Stimulated activated CD8-positive, alpha-beta memory T cell treated with anti-CD3 and anti-CD28 coated beads, Interleukin-4, amount 100 ng/mL, for 1 hour (primary cell): ENCODE measurements at places on chromosomes 12 and 14.

- no peak for DNase-seq
Observed at GRCh38 chr12:89087149-89087825, 265.0 kb downstream of the DUSP6 start.

DNA sequence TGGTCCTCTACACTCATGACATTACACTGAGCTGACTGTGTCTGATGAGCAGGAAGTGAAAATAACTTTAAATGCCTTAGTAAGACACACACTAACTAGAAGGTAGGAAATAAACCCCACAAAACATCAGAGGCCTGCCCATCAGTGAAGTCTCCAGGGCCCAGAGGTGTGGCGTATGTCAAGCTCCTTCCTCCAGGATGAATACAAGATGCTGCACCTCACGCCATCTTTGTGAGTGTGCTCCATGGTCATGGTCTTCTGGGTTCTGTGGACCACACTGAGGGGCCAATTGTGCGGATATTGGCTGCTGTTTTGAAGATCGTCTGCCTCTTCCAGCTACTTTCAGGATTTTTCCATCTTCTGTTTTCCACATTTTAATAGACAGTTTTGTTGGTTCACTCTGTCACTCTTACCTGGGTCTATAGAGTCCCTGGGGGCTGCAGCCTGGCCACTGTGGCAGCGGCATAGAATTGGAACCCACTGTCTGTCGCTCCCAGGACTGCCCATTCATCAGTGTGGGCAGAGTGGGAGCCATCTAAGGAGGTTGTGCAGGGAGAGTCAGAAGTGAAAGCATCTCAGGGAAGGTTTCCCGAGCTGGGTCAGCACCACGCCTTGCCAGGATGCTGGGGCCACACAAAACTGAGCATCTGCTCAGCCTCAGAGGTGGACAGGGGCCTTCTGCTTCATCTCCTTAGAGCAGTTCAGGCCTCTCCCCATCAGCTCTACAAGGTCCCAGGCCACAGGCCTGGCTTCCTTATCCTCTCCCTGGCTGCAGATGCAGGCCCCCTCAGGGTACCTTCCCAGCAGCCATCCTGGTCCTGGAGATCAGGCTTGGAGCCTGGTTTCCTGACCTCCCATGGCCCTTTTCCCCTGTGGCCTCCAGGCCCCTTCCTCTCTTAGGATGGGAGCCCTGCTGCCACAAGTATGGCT is 57.5 kb upstream of the C14orf180 start:
- DNase-seq, result no peak

DNA sequence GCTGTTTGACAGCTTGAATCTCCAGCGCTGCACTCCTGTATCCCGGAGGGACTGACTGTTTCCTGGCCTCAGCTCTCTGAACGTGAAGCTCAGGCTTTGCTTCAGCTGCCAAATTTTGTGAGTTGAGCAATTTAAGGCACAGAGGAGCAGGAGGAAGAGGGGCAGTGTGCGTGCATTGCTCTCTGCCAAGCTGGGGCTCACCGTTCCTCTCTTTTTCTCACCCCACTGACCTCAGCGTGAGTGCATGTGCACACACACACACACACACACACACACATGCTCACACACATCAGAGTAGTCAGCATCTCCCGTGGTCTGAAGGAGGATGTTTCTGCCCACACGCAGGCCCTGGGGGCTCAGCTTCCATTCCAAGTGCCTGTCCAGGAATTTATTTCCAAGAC is 27.8 kb upstream of the BDKRB2 start:
- no peak for DNase-seq

- DNase-seq, result no peak
Observed at GRCh38 chr12:101783150-101783549, 43.9 kb upstream of the SYCP3 start.

DNA sequence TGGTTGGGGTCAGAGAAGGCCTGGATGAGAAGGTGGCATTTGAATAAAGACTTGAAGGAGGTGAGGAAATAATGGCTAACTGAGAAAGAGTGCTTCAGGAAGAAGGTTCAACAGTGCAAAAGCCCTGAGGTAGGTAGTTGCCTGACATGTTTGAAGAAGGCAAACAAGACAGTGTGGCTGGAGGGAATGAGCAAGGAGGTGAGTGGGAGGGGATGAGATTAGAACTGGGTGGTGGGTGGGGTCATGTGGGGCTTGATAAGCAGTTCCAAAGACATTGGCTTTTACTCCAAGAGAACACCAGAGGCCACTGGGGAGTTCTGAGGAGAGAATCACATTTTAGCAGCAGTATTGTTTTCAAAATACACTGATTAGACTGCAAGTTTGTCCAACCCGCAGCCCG is 50.5 kb downstream of the HSPB8 start:
- no peak for DNase-seq

- no peak for DNase-seq
Observed at GRCh38 chr14:20624495-20625070, 16.9 kb downstream of the OR6S1 start.

DNA sequence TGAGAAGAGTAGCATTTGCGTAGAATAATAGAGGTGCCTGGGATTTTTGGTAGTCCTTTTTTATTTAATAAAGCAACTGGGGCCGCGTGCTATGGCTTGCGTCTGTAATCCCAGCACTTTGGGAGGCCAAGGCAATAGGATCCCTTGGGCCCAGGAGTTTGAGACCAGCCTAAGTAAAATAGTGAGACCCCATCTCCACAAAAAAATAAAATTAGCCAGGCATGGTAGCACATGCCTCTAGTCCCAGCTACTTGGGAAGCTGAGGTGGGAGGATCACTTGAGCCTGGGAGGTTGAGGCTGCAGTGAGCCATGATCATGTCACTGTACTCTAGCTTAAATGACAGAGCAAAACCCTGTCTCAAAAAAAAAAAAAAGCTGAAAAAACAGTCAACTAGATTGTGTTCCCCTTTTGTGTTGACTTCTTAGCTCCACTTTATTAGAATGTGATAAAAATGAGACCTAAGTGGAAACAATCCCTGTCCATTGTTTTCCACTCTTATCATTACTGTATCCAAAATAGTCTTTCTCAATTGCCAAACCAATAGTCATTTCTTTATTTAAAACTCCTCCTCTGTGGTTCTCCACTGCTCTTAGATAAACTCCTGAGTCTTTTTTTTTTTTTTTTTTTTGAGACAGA is 7.4 kb downstream of the PRKCH start:
- DNase-seq, result no peak

DNA sequence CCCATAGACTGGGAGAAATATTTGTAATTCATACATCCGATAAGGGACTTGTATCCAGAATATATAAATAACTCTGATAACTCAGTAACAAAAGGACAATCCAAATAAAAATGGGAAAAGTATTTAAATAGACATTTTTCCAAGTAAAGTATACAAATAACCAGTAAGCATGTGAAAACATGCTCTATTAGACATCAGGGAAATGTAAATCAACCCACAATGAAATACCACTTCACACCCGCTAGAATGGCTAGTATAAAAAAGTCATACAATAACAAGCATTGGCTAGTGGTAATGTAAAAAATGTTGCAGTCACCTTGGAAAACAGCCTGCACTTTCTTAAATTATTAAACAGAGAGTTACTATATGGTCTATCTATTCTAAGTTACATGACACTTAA is 650.7 kb downstream of the C12orf50 start:
- DNase-seq, result no peak

GRCh38 chr14:42214981-42215491 is 608.4 kb downstream of the LRFN5 start:
- DNase-seq, result no peak

DNA sequence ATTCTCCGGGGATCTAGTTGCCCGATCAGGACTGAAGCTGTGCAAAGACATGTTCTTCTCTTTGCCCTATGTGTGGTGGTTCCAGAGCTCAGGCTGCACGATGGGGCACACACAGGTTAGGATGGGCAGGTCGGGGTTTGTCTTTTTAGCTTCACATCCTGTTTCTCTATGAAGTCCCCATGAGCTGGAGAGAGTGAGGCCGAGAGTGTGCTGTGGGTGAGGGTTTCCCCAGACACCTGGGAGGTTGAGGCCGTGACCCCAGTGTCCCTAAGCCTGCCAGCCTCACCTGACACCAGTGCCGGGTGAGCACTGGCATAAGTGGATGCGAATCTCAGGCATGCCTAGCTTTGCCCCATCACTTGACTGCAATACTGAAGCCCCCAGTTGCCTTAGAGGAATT is 32.9 kb upstream of the IGF1 start:
- DNase-seq, result no peak

GRCh38 chr12:132433641-132434395 is 56.1 kb upstream of the FBRSL1 start:
- DNase-seq, result no peak

GRCh38 chr12:9751204-9752144 is 9.2 kb downstream of the CD69 start:
- DNase-seq, result no peak

DNA sequence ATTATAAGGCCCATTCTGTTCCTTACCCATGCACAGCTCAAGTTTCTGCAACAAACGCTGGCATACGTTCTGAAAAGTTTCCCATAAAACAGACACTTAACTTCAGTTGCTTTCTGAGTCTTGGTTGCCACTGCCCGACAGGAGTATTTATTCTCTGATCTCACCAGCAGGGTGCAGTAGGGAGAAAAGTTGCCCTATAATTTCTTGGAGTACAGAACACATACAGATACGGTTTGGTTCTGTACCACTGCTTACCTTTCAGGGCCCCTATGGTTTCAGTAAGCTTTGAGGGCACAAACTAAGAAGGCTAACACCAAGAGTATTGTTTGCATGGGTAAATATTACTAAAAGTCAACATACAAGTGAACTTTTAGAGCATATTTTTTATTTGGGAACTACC is 77.9 kb downstream of the SPATA7 start:
- DNase-seq, result no peak

GRCh38 chr12:51349026-51349425 is 2.5 kb upstream of the CELA1 start:
- no peak for DNase-seq

- DNase-seq, result no peak
Observed at GRCh38 chr12:49010092-49010668, 8.4 kb downstream of the PRKAG1 start.

- DNase-seq, result no peak
Observed at GRCh38 chr14:63045612-63046320, 508 bp upstream of the KCNH5 start.

DNA sequence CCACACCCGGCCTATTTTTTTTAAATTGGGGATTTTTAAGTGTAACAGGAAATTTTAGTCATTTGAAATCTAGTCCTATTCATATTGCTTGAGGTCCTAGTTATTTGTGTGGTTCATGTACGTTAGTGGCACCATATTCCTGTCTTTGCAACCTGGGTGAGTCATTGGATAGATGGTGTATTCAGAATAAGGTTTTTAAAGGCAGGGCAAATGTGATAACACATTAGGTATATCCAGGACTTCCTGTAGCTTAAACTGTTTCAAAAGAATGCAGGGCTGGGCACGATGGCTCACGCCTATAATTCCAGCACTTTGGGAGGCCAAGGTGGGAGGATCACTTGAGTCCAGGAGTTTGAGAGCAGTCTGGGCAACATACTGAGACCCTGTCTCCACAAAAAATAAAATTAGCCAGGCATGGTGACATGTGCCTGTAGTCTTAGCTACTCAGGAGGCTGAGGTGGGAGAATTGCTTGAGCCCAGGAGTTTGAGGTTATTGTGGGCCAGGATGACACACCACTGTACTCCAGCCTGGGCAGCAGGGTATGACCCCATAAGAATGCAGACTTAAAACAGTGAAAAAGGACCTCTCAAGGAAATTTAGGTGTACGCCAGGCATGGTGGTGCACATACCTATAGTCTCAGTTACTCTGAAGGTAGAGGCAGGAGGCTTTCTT is 8.1 kb downstream of the ATP6V0A2 start:
- DNase-seq, result no peak

- DNase-seq, result no peak
Observed at GRCh38 chr12:108365324-108365723, 26.2 kb upstream of the CMKLR1 start.

DNA sequence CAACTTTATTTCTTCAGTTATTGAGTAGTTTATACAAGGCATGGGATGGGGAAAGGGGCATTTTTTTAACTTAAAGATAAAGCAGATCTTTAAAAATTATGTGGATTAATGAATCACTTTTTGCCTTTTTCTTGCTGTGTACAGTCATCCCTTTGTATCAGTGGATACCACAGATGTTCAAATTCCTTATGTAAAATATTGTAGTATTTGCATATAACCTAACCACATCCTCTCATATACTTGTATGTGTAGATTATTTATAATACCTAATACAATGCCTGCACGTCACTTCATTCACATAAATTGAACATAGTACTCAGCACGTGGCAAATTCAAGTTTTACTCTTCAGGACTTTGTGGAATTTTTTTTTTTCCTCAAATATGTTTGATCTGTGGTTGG is 66.5 kb upstream of the MON2 start:
- no peak for DNase-seq

- DNase-seq, result no peak
Observed at GRCh38 chr12:2940564-2940963, 18.6 kb upstream of the TEAD4 start.

DNA sequence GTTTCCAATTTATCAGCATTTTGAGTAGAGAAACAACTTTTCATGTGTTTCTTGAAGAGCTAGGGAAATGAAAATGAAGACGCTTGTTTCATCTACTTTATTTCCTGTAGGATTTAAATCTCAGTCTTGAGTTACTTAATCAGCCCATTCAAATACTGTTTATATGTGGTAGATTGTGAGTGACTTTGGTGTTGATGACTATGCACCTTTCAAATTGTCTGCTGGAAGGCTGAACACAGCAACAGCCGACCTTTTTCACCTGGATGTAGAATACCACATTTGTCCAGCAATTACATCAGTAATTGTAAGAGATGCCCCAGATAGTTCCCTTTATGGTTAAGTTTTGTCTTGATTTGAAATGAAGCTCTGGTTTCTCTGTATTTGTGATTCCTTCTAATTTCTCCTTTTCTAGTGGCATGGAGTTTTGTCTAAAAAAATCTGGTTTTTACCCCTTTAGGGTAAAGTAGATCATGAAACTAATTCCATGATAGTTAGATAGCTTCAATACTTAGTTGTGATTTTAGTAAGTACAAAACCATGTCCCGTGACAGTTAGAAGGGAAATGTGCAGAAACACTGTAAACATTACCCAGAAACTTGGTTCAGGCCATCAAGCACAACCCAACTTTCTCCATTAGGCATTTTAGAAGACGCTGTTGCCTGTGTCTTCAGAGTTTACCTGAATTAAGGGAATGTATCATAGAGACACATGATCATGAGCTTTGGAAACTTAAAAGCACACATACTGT is 165.0 kb downstream of the SRGAP1 start:
- DNase-seq, result no peak

GRCh38 chr12:30795410-30796312 is 40.9 kb upstream of the CAPRIN2 start:
- DNase-seq, result no peak

DNA sequence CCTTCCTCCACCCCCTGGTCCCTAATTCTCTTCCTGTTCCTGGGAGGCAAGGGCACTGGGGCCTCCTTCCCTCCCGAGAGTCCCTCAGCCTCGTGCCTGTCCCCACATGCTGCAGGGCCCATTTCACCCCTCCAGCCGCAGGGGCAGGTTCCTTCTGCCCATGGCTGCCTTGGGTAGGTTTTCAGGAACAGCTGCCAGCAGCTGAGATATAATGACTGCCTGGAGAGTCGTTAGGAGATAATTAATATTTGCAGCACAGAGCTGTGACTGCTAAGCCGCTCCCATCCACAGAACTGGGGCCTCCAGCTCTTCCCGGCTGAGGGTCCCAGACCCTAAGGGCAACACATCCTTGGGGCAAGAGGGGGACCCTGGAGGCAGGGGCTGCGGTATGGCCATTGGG is 211.9 kb upstream of the LHX5 start:
- no peak for DNase-seq

- no peak for DNase-seq
Observed at GRCh38 chr14:99349721-99350495, 77.9 kb upstream of the BCL11B start.

GRCh38 chr12:66755727-66756395 is 77.0 kb upstream of the GRIP1 start:
- no peak for DNase-seq
